Stimulated activated CD8-positive, alpha-beta memory T cell treated with anti-CD3 and anti-CD28 coated beads, Interleukin-4, amount 100 ng/mL, for 48 hours (primary cell): ENCODE measurements at places on chromosomes 16 and 17.

DNA sequence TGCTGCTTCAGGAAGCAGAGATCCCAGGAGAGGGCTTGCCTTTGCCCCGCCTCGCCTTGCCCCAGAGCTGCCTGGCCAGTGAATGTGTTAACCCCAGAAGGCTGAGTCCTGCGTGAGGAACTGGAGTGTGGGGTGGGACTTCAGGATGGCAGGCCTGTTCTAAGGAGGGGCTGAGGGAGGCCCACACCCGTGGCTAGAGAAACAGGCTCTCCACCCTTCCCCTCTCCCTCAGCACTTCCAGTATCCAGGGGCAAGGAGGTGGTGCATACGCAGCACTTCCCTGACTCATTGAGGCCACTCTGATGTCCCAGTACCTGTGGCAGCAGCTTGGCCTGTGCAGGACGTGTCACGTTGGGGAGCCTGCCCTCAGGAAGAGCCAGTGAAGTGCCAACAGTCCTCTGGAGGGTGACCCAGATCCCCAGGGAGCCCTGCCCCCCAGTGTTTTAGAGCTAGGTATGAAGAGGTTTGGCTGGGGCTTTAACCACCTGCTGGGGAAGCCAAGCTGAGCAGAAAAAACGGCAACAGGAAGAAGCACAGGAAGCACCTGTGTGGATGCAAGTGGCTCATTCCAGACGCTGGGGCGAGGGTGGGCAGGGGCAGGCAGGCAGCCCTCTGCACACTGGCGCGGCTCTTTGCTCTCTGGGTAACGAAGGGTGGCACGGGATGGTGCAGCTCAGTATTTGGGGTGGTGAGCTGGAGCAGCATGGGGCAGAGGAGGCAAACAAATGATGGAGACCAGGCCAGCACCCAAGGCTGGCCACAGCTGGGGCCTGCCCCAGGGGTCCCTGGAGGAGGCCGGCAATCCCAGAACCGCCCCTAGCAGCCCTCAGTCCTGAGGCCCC lies 14.7 kb upstream of the CTCF start:
- DNase-seq, result no peak

- DNase-seq, result no peak
Measured at GRCh38 chr17:15323131-15323530, 18.3 kb downstream of the TEKT3 start.

DNA sequence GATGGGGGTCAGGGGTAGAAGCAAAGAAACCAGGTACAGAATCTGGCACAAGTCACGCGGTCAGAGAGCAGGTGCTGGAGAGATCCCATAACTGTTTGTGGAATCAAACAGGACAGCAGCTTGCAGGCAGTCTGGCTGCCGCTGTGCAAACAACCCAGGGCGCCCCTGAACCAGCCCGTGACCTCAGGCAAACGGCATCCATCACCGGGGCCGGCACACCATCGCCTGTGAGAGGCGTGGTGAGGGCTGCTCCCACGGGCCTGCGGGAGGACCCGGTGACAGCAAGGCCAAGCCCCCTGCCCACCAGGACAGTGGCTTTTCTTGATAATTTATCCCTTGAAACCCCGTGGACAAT lies 47.9 kb downstream of the CBFA2T3 start:
- no peak for DNase-seq

DNA sequence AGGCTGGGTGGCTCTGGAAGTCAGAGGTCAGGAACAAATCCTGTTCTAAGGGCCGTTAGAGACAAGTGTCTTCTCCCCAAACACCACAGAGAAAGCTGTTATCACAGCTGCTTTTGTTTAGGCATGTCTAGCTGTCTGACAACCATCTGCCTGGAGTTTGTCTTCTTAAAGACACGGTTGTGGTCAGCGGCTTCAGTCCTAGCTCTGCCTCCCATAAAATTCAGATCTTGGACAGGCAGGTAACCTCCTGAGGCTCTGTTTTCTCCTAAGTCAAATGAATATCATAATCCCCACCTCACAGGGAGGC lies 2.3 kb upstream of the ITGA3 start:
- DNase-seq, result no peak

DNA sequence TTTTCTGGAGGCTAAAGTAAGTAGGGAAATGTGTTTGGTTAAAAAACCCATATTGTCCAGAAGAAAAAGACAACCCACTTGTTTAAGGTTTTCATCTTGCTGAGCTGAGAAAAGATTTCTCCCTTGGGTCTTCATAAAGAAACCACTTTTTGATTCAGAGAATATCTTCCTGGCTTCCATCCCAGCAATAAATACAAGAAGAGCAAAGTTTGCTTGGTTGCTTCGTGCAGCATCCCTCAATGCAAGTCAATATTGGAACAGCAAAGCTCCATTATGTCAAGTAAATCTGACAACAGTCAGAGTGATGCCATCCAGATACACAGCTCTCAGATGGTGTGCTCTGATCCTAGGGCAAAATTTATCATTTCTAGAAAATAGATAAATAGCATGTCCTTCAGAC lies 118.9 kb upstream of the PIRT start:
- no peak for DNase-seq

DNA sequence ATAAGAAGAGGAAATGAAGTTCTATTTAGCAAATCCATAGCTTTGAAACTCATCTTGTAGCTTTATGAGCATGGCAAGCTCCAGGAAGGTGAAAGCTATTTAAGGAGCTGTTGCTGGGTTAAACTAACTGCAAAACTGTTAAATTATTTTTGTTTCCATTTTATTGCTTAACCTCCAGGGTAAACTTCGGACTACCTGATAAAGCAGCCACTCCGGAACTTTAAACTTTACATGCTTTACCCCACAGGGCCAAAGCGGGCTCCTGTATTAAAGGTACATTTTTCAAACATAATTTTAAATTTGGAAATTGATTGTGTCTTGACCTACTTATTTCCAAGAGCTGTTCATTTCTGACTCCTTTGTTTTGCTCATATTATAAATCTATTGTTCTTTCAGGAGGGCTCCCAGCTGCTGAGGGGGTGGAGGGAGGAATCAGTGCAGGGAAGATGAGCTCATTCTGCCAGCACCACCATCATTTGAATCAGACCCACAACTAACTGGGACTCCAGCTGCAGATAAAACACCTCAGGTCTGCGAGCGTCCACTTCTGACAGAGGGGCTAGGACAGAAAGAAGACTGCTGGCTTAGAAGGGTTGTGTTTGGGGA lies 157.9 kb downstream of the IRX3 start:
- no peak for DNase-seq

GRCh38 chr16:1036726-1037393 lies 35.7 kb upstream of the SSTR5 start:
- no peak for DNase-seq

GRCh38 chr17:50575581-50576210 lies 15.2 kb downstream of the CACNA1G start:
- no peak for DNase-seq

DNA sequence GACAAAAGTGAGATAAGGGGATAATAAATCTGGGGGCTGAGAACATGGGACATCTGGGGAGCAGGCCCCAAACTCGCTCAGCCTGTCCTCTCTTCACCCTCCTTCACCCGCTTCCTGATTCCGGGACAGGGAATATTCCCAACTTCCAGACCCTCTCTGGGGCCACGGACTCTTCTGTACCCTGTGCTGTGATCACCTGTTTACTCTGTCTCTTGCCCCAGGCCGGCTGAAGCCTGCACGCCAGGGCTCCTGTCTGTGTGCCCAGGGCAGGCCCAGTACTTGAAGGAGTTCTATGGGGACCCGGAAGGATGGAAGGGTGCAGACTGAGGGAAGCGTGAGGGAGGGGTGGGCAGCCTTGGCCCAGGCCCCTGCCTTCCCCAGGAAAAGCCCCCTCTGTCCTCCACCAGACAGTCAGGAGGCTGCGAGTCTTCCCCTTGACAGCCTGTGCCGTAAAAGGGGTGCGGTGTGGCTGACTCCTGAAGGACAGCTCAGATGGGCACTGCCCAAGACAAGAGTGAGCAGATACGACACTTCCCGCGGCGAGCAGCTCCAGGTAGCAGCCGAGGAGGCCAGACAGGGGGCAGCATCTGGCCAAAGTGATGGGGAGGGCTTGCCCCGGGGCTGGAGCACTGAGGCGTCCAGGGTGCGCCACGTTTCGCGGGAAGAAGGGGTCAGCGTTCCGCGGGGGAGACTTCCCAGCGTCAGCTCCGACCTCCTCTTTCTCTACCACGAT lies 1.0 kb upstream of the CCNF start:
- no peak for DNase-seq

DNA sequence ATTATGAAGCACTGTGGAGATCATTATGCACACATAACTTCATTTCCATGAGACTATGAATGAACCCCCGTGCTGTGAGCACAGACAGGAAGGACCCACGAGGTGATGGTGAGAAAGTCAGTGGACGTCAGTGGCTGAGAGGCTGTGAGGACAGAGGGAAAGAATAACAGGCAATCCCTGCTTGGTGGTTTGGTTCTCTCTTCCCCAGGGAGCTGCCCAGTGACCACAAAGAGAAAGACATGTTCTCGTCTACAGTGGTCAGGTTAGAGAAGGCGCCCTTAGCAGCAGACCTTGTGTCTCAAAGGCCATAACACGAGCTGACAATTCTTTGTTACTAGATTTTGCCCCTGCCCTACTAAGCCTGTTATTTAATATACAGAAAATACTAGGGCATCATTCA lies 609.2 kb downstream of the TOX3 start:
- no peak for DNase-seq

DNA sequence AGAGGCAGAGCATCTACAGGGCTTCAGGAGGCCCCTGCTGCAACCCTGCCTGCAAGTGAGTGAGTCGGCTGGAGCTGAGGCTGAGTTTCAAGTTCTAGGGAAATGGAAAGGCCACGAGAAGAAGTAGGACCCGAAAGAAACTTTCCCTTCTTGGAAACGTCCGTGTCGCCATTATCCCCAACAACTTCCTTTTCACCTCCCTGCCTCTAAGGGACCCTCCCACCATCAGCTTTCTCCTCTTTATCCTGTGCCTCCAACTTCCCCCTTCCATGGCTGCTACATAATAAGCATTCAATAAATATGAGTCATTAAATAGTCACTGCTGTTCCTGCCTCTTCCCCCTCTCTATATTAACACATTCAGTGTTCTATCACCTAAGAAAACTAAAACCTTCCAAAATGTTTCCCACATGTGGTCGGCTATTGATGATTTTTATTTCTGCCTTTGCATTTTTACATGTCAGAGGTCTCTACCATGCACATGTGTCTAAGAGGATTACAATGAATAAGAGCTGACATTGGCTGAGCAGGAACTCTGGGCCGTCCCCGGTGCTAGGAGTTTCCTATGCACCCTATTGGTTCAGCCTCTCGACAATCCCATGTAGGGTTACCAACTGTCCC lies 115.9 kb upstream of the TNRC6C start:
- DNase-seq, result peak; percentile 50

DNA sequence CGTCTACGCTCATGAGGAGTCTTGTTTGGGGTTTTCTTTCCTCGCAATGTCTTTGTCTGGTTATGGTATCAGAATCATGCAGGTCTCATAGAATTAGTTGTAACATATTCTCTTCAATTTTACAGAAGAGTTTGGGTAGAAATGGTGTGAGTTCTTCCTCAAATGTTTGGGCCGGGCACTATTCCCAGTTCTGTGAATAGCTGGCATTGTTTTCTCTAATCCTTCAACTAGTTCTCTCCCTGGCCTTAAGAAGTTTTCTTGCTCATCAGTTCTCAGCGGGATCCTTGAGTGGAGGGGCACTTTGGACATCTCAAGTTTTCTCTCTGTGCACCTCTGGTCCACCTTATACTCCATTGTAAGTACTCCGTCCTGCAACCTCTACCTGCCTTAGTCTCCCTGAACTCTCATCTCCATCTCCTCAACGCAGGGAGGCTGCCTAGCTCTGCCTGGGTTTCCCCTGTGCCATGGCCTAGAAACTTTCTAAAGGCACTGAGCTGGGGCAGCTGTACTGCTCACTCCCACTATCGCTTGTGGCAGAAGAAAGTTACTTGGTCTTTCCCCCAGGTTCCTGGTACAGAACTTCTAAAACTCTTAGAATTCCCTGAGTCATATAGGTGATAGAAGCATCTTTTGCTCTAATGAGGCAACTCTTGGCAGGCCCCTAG lies 16.9 kb downstream of the NSMCE1 start:
- DNase-seq, result no peak

DNA sequence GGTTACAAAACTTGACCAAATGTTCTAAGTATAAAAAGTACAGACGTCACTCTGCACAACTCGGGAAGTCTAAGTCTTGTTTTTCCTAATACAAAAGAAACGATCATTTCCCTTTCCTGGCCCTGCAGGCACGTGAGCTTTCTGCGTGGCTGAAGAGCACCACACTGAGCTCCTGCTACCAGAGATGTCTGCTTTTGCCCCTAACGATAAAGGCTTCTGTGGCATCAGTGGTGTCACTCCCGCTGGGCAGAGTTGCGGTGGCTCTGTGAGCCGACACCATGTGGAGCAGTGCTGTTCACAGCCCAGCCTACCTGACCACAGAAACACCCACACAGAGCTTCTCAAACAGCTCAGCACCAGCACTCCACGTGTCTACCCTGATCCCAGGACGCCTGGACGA lies 20.5 kb downstream of the EMC8 start:
- peak; percentile 56 for DNase-seq

GRCh38 chr17:40443196-40443987 lies at the start of gene IGFBP4:
TSS of gene IGFBP4 (plus strand) at chr17:40443450. CDS start at chr17:40443736, 286 bp downstream.
- peak; percentile 80 for DNase-seq

DNA sequence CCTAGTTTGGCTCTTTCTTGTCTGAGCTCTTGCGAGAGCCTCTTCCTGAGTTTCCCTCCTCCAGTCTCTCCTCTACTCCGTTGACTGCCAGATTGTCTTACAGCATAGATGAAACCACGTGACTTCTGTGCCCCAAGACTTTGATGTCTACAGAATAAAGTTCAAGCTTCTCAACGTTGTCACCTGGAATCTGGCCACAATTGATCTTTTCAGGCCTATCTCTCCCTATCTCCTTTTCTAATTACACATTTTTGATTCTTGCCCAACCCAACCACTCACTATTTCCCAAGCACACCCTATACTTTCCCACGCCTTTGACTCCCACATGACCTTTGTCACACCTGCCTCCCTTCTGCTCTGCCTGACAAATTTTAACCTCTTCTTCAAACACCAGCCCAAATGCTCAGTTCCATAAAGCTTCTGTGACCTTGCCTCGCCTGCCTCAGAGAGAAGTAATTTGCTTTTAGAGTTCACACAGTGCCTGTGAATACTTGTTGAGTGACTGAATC lies 52.4 kb upstream of the PMFBP1 start:
- DNase-seq, result no peak

GRCh38 chr16:8679151-8679550 lies 4.7 kb downstream of the ABAT start:
- DNase-seq, result no peak

DNA sequence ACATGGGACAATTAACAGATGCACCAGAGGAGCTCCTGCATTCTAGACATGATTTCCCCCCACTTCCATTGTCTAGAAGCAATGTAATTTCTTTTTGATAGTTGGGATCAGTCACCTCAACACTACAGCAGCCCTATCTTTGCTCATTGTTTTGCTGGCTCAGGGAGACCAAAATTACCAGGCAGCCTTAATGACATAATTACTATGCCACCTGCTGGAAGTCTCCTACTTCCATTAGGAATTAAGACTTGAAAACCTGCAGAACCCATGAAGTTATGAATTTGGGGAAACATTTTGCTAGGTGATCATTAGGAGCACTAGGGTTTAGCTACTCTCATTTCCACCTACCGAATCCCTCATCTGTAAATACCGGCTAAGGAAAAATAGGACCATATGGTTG lies 312.0 kb upstream of the CA10 start:
- DNase-seq, result no peak
